Femur (tissue), 1 donor: ENCODE measurements at places on chromosomes 3 and 15.

GRCh38 chr3:37031096-37031682 is 37.9 kb downstream of the MLH1 start:
- DNase-seq, result no peak

GRCh38 chr3:122255757-122256439 is 69.2 kb upstream of the CSTA start:
- no peak for DNase-seq

DNA sequence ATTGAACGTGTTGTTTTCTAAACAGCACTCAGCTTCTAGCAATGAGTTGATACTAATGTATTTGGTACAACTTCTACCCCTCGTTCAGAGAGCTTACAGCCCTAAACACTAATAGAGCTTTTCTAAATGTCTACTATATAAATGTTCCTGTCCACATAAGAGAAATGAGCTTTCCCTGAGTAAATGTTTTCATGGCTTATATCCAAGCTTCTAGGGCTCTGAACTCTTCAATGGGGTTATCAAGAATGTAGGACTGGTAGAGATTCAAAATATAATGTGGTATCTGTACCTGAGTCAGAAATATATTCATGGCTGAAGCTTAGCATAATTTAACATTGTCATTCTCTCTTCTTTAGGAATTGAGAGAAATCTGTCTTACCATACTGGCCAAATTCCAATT is 73.4 kb downstream of the SERPINI1 start:
- DNase-seq, result no peak

GRCh38 chr3:56621681-56622080 is 61.4 kb downstream of the TASOR start:
- no peak for DNase-seq

DNA sequence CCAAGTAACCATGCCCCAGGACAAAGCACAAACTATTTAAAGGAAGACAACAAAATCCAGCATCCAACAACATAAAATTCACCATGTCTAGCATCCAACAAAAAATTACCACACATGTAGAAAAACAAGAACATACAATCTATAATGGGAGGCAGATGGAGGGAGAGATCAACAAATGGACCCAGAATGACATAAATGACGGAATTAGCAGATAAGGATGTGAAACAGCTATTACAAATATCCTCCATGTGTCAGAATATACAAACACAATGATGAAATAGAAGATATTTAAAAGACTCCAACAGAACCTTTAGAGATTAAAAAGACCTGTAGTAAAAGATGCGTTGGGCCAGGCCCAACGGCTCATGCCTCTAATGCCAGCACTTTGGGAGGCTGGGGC is 10.8 kb downstream of the LYSMD4 start:
- DNase-seq, result no peak

DNA sequence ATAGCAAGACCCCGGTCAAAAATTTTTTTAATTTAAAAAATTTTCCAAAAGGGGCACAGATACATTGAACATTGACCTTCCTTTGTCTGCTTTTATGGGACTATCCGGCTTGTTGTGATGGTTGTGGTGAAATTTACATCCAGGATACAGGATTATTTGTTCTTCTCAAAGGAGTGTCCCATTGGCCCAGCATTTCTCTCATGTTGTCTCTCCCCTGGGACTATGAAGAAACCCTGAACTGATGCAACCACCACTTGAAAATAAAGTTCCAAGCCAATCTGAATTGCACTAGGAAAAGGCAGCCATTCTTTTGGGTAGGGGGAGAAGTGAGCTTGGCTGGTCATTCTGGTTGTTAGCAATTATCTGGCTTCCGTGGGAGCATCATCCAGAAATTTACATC is 58.4 kb downstream of the PPARG start:
- no peak for DNase-seq

DNA sequence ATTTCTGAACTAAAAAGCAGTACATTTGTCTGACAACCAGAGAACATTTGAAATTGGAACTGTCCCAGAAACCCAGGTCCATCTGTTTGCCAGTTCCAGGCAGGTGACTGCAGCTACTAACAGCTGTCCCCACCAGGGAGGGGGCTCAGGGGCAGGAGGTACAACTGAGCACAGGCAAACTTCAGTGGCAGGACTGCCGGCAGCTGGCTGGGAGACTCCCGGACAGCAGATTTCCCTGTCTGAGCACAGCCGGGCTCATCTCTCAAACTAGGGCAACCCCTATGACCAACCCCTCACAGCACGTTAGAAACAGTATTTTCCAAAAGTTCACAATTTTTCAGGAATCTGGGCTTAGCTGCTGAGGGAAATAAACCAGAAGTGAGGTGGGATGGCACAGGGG is 88.8 kb downstream of the MEGF11 start:
- no peak for DNase-seq

DNA sequence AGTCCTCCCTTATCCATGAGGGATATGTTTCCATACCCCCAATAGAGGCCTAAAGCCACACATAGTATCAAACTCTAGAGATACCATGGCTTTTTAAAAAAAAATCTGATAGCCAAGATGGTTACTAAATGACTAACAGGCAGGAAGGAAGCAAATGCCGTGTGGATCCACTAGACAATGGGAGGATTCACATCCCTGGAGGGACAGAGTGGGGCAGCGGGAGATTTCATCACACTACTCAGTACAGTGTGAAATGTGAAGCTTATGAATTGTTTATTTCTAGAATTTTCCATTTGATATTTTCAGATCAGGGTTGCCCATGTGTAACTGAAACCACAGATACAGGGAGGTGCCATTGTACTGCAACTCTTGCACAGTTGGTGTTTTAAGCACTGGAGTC is 826.6 kb downstream of the SQOR start:
- no peak for DNase-seq

DNA sequence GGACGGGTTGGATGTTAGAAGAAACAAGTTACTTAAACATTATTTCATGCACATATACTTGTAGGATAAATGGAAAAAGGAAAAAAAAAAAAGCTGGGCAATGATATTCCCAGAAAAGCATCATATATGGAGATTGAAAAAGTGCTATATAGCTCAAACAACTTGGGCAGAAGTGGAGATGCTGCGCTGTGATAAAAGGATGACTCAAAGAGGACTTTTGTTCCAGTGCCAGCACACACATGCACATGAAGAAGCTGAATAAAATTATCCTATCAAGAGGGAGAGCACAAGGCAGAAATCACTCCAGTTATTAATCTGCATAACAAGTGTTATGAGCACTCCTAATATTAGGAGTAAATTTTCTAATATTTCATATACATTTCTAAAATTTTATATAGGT is 30.9 kb downstream of the FRMD4B start:
- no peak for DNase-seq

GRCh38 chr3:125337506-125337905 is 37.6 kb downstream of the ZNF148 start:
- no peak for DNase-seq

DNA sequence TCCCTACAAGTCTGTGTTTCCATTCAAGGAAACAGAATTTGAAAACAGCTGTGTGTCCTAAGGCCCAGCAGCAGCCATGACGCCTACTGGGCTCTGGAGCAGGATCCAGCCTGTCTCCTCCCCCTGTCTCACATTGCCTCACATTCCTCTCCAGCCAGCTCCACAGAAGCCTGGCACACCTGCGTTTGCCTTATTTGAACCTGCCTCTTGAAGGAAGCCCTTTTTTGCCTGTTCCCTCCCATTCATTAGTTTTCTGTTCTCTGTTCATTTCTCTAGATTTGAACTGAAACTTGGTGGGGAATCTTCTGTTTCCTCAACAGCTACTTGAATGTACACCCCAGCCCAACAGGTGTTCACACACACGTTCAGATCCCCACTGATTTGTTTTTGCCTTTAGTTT is 890.5 kb downstream of the TUSC7 start:
- DNase-seq, result no peak

- no peak for DNase-seq
These were observed 3.8 kb upstream of the LARP6 start for GRCh38 chr15:70857562-70858285.

GRCh38 chr15:100060276-100060926 is 281.4 kb downstream of the ADAMTS17 start:
- DNase-seq, result peak; percentile 76

DNA sequence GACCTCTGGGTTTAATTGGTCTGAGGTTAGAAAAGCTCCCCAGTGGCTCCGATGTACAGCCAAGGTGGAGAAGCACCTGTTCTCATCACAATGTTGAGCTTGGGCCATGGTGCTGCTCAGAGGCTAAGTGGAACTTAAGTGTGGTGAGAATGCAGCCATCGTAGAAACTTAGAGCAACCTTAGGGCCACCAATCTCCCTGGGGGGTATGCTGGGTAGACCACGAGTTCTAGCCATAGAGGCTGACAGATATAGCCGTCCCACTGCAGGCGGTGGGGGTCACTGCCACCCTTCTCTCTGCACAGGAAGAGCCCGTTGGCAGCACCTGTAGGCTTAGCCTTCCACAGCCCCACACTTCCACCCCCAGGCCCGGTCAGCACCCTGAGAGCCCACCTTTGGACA is 38.0 kb downstream of the MGLL start:
- DNase-seq, result no peak

- no peak for DNase-seq
These were observed 62.3 kb downstream of the DHX30 start for GRCh38 chr3:47865192-47865591.

- DNase-seq, result no peak
These were observed 61.4 kb downstream of the ATP10A start for GRCh38 chr15:25801586-25802284.
